Stimulated activated CD8-positive, alpha-beta memory T cell treated with anti-CD3 and anti-CD28 coated beads, Interleukin-7, amount 100 ng/mL, for 24 hours (primary cell): ENCODE measurements at places on chromosomes 13 and 19.

GRCh38 chr19:12092065-12092867 lies 27.7 kb downstream of the ZNF844 start:
- peak; percentile 42 for DNase-seq

DNA sequence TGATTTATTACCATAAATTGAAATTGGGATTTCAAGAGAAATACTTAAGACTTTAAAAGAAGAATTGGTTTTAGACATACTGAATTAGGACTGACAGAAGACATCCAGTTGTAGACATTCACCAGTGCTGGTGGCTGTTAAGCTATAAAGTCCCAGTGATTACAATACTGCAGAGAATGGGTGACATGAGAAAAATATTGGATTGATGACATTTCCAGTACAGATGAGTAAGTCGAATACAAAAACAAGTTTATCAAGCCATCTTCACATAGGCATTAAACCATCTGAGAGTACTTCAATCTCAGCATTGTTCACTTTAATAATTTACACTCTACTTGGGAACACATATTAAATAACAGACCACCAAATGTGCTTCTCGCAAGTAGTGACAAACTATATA lies 66.8 kb downstream of the TBC1D4 start:
- no peak for DNase-seq

GRCh38 chr19:5623397-5624017 lies 624 bp downstream of the SAFB start:
- DNase-seq: no peak

DNA sequence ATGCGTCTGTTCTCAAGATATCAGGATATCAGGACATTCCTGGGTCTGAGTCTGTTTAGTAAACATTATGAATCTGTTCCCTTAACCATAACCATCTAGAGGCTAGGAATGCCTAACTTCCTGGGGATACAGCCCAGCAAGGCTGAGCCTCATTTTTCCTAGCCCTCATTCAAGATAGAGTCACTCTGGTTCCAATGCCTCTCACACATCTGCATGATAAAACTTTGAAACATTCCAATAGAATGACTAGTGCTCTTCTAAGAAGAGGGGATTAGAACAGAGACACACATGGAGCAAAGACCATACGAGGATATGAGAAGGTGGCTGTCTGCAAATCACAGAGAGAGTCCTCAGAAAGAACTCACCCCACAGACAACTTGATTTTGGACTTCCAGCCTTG lies 20.6 kb upstream of the CABP5 start:
- no peak for DNase-seq

- DNase-seq: no peak
These were observed 10.5 kb upstream of the PLIN3 start for GRCh38 chr19:4877753-4878490.

DNA sequence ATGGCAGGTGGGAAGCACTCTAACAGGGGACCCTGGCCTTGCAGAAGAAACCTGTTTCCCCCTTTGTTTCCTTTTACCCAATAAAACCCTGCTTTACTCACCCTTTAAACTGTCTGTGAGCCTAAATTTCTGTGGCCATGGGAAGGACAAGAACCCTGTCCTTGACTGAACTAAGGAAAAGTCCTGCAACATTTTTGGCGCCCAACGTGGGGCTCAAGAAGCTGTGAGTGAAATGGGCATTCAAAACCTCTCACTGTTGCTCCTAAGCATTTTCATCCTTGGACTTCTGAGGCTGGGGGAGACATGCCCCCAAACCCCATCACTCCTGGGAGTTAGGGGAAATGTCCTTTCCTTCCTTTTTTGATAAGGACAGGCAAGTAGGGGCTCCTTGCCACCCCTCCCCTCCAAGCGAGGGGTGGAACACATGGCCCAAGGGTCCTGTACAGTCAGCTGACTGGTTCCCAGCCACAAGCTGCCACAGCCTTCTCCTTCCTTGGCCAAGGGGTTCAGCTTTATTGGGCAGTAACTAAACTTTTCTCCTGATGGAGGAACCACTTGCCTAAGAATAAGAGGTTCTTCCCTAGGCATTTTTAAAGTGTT lies 381.6 kb downstream of the KLF5 start:
- DNase-seq: no peak

DNA sequence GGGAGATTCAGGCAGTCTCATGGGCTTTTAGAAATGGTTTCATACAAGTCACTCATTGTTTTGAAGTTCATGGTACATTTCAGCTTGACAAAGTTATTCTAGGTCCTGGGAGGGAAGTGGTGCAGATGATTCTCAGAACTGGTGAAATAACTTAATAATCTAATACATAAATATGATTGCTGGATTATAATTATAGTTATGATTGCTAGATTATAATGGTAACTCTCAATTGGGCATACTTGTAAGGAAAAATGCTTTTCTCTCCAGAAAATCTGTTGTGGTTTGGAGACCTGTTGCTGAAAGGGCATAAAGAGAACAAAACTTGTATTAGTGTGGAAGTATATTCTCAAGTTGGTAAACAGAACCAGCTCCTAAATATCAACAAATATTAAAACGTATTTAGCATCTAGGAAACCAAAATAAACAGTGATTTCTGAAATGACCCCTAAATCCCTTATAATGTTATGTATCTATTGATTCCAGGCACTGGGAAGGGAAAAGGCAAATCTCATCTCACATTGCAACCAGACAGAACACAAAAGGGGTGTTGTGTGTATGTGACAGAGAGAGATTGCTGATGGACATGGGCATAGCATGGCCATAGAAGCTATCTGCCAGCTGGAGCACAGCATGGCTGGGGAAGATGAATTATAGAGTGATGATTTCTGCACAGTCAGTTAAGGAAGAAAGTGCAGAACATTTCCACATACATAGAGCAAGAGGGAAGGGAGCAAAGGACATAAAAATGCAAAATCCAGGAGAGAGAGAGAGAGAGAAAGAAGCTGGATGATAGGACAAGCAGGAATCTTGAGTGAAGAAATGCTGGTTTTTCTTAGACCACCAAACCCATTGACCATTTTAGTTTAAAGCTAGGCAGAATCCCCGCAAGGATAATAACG lies 87.1 kb upstream of the FRY start:
- no peak for DNase-seq

GRCh38 chr13:111270765-111271698 lies 49.4 kb upstream of the TEX29 start:
- no peak for DNase-seq

GRCh38 chr13:102260256-102260655 lies 141.6 kb downstream of the FGF14 start:
- DNase-seq: no peak

DNA sequence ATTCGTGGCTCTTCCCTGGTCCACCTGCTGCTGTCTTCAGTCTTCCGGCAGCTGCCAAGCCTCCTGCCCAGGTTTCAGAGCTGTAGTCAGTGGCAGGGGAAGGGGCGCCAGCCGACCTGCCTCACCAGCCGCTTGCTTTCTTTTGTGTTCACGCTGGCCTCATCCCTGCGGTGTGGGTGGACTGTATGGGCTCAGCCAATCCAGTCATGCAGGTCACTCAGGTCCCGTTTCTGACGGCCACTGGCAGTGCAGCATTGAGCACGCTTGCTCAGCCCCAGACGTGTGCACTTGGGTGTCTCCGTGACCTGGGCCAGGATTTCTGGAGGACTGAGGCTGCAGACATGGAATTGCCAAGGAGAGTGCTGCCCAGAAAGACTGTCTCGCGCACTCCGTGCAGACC lies 26.0 kb downstream of the AP1M1 start:
- DNase-seq: no peak

DNA sequence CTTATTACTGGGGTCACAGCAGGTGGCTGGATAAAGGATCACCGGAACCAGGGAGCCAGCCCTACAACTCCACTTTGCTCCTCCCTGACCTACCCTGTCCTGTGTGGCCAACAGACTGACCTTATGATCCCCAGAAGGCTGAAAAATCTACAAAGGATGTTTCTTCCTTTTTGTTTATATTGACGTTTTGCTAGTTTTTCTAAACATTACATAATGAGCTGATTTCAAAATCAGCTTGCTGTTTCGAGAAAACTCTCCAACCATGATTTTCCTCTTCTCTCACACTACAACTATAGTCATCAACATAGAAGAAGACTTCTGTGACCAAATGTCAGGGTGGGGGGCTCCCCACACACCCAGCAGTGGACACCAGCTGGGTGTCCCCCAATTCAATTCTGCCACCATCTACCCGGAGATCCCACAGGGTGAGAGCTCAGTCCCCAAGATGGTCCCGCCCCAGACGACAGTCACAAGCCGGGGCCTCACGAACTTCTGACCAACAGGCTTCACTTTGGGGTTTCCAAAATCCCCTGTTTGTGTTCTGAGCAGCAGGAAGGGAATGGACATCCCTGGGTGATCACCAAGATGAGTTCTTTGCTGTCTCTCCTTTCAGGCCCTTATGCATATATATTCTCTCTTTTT lies 35.0 kb downstream of the ZNF536 start:
- DNase-seq: no peak

DNA sequence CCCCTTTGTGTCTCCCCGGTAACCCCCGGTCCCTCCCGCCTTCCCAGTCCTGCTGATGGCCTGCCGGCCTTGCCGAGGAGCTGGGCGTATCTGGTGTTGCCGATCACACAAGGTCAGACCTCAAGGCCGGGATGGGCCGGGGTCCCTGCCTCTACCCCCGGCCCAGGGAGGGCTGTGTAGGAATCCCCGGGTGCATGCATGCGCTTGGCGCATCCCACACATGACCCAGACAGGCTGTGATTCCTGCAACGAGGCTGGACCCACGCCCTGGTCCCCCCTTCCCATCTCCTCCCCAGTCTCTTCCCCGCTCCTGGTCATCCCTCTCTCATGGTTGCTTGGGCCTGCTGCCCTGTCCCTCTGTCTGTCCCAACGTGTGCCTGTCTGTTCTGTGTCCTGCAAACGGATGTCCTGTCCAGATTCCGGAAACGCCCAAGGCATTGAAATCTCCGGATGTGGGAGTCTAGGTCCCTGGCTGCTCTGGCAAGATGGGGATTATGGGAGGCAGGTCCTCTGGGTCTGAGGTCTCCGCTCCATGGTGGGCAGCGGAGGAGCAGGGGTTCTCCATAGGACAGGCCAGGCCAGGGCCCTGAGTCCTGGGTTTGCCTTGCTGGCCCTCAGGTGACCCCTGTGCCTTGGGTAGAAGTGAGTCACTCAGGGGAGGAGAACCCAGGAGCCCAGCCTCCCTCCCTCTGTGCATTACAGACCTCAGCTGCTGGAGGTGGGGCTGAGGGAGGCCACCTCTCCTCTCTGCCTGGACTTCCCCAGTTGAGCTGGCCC lies 1.6 kb downstream of the PKN1 start:
- no peak for DNase-seq

- DNase-seq: no peak
These were observed 22.6 kb downstream of the KDM4B start for GRCh38 chr19:4991538-4991937.

- DNase-seq: no peak
These were observed 155.2 kb downstream of the LIG4 start for GRCh38 chr13:108060111-108060510.

DNA sequence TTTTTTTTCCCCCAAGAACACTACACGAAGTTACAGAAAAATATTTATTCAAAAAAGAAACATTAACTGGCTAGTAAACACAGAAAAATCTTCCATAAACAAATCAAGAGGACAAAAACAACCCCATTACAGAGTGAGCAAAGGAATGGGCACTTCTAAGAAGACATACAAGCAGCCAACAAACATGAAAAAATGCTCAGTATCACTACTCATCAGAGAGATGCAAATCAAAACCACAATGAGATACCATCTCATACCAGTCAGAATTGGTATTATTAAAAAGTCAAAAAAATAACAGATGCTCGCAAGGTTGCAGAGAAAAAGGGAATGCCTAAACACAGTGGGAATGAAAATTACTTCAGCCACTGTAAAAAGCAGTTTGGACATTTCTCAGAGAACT lies 131.7 kb downstream of the UGGT2 start:
- no peak for DNase-seq

DNA sequence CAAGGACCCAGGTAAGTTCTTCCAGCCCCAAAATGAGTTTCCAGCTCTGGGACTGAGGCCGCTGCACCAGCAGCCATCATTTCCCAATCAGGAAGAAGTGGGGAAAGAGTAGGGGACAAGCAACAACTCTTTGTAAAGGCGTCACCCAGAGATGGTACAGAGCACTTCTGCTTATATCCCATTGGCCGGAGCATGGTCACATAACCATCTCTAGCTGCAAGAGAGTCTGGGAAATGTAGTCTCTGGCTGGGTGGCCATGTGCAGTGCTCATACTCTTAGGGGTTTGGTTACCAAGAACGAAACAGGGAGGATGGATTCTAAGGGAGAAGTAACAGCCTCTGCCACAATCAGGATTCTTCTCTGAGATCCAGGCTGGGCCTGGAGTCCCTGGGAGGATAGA lies 26.3 kb downstream of the CKM start:
- DNase-seq: no peak

- no peak for DNase-seq
These were observed 102.6 kb downstream of the LRCH1 start for GRCh38 chr13:46655377-46656180.

DNA sequence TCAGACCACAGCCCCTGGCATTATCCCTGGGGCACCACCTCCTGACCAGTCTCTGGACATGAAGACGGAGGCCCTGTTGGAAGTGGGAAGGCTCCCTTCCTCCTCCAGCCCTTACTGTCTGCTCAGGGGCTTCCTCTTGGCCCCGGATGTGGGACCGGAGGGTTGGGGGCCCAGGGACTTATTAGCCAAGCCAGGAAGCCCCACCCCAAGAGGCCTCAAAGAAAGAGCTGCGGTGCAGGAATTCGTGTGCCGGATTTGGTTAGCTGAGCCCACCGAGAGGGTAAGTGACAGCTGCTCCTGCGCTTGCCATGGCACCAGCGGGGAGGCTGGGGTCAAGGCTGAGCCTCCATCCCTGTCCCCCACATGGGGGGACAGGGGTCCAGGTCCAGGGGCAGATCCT lies at the start of gene RETN:
TSS of gene RETN (plus strand) at position 208 of the 400 bp plus-strand sequence. CDS start 278 bp downstream, outside the sequence.
- no peak for DNase-seq

- DNase-seq: no peak
These were observed 8.3 kb upstream of the TLE6 start for GRCh38 chr19:2969104-2969504.

DNA sequence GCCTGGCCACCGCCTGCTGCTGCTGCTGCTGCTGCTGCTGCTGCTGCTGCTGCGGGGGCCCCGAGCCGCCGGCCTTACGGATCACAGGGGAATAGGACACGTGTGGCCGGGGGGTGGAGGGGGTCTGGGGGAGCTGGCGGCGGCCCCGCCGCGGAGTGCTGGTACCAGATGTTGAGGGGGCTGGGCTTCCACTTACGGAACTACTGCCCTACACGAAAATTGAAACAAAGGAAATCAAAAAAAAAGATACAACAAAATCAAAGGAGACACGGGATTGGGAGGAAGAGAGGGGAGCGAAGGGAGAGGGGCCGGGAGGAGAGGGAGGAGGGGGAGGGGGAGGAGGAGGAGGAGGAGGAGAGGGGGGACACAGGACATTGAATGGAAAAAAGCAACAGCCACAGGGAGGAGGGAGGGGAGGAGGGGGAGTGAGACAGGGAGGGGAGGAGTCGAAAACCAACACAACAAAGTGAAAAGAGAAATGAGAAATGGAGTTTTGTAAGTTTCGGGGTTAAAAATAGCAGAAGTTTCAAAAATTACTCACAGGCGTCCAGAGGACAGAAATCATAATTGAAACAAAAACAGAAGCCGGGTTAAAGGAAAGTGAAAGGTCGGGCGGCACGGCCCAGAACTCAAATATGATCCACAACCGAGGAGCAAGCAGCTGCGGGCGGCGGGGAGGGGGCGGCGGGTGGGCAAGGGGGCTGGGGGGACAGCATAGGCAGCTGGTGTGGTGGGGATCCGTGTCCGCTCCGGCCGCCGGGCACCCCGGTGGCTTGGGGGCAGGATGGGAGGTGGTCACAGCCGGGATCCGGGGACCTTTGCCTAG lies 57.8 kb downstream of the IER2 start:
- DNase-seq: peak; percentile 45

GRCh38 chr19:50238043-50238442 lies 34.6 kb downstream of the MYH14 start:
- no peak for DNase-seq
